ENCODE measurements at places on chromosomes 7 and 10.

GRCh38 chr7:157551325-157552070 lies 214.7 kb downstream of the DNAJB6 start:
- DNase-seq = peak; percentile 51

- no peak for DNase-seq
These were observed 135.0 kb downstream of the CDH23 start for GRCh38 chr10:71531485-71532446.

DNA sequence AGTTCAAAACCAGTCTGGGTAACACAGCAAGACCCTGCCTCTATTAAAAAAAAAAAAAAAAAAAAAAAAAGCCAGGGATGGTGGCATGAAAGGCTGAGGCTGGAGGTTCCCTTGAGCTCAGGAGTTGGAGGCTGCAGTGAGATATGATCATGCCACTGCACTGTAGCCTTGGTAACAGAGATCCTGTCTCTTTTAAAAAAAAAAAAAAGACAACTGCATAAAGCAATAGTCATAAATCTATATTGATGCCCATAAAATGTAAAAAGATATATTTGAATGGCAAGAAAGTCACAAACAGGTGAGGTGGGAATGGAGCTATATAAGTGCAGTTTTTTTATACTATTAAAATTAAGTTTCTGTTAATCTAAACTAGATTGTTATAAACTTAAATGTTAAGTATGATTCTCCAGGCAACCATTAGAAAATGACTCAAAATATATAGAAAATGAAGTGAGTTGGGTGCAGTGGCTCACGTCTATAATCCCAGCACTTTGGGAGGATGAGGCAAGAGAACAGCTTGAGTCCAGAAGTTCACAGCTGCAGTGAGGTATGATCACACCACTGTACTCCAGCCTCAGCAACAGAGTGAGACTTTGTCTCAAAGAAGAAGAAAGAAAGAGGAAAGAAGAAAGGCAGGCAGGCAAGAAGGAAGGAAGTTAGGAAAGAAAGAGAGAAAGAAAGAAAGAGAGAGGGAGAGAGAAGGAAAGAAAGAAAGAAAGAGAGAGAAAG lies 13.4 kb upstream of the HNRNPH3 start:
- DNase-seq = no peak

- DNase-seq = no peak
These were observed 170.2 kb upstream of the HABP2 start for GRCh38 chr10:113382691-113383090.

DNA sequence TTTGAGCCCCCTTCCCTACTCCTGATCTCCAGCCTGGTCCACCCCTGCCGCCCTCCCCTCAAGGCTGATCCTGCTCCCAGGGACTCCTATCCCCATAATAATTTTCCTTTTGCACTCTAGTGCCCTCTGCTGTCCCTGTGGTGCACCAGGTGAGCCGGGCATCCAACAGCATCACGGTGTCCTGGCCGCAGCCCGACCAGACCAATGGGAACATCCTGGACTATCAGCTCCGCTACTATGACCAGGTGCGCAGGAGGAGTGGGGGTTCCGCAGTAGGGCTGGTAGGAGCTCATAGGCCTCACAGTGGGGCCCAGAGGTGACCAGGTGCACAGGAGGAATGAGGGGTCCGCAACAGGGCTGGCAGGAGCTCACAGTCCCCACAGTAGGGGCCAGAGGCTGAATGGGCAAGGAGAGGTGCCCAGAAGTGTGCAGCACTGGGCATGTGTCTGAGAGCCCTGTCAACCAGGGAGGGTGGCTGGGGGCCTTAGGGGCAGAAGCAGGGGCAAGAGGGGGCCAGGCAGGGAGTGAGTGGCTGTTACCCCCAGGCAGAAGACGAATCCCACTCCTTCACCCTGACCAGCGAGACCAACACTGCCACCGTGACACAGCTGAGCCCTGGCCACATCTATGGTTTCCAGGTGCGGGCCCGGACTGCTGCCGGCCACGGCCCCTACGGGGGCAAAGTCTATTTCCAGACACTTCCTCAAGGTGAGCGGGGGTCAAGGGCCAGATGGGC lies 11.7 kb downstream of the EPHB6 start:
- DNase-seq = no peak

DNA sequence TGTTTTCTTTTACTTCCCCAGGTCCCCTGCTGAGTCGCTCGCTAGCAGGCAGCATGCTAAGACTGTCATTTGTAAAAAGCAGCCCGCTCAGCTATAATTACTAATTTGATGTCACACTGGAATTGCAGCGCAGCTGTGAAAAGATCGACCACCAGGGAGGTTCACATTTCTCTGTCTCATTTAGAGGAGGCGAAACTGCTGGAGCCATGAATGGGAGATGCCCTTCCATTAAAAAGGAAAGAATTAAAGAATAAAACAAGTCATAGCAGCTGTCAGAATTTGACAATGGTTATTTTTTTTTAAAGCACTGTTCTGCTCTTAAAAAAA lies 153.5 kb downstream of the PIP4K2A start:
- DNase-seq = no peak

GRCh38 chr7:44986218-44987053 lies 7.6 kb upstream of the MYO1G start:
- DNase-seq = peak; percentile 99

- no peak for DNase-seq
These were observed 29.0 kb upstream of the HSPA12A start for GRCh38 chr10:116771101-116771958.

GRCh38 chr10:28601012-28601411 lies 68.1 kb downstream of the WAC start:
- no peak for DNase-seq

- DNase-seq = no peak
These were observed 12.8 kb upstream of the HK1 start for GRCh38 chr10:69265521-69265920.

DNA sequence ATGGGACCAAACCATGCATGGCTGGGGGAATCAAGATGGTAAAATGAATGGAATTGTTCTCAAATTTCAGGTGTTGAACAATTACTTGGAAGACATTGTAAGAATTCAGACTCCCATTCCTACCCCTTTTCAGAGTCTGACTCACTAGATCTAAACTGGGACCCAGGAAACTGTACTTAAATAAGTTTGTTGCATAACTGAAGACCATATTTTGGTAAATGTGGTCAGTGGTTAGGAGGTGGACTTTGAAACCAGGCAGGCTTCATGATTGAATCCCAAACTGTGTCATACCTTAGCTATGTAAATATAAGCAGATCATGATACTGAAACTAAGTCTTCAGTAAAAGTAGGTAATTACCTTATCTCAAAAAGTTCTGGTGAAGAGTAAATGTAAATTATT lies 41.7 kb downstream of the ZWINT start:
- DNase-seq = no peak

- peak; percentile 58 for DNase-seq
These were observed 4.3 kb upstream of the MARVELD1 start for GRCh38 chr10:97708976-97709946.

All from spleen (tissue), 13 donors.